ENCODE measurements at places on chromosomes 1 and 21.

DNA sequence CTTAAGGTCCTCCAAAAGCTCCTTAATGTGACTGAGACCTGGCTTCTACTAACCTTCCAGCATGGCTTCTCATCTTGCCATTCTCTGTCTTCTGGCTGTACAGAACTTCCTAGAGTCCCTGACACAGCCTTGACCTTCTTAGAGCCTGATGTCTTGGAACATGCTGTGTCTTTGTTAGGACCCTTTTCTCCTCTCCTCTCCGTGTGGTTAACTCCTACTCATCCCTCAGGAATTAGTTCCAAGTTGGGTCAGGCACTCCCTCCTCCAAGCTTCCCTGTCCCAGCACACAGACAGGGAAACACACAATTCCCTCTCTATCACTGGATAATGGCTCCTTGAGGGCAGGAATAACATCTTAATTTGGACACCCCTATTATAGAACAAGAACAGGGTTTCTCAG lies 275.4 kb upstream of the USP24 start:
- DNase-seq: no peak

- DNase-seq: no peak
Observed at GRCh38 chr1:76141929-76142328, 67.4 kb downstream of the ST6GALNAC3 start.

DNA sequence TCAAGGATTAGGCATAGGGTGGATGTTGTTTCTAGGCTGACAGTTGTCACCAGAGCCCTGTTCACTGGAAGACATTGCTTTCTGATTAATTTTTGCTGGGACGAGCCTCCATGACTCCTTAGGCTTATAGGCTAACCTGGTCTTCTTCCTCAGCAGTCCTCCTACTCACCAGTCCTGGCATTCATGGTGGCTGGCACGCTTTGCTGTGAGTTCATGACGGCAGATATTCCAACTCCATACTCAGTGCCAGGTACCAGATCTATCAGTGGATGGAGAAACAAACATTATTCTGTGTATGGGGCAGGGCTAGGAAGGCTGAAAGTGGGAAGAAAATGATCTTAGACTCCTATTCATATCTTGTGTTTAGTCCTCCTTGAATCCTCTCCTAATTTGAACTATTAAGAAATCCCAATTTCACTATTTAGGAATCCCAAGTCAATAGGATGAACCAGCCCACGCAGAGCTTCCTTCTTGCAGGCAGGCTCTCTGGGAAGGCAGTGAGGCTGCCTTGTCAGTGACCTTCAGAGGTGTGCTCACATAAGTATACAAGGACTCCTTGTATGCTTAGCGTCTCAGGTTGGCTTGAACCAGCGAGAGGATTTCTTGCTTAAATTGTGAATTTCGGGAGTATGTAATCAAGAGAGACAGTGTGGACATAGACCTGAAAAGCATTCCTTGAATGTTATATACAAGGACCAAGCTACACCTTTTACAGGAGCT lies 174.6 kb upstream of the KIAA0040 start:
- DNase-seq: no peak

DNA sequence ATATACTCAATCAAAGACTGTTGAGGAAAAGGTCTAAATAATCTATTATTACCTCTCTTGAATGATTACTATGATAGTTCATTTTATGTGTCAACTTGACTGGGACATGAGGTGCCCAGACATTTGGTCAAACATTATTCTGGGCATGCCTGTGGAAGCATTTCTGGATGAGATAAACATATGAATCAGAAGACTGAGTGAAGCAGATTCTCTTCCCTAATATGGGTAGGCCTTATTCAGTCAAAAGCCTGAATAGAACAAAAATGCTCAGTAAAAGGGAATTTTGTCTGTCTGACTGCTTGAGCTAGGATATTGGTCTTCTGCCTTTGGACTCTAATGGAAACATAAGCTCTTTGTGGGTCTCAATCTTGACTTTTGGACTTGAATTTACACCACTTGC lies 73.3 kb upstream of the SOX13 start:
- no peak for DNase-seq

GRCh38 chr1:94799206-94799605 lies 21.0 kb upstream of the SLC44A3 start:
- no peak for DNase-seq

DNA sequence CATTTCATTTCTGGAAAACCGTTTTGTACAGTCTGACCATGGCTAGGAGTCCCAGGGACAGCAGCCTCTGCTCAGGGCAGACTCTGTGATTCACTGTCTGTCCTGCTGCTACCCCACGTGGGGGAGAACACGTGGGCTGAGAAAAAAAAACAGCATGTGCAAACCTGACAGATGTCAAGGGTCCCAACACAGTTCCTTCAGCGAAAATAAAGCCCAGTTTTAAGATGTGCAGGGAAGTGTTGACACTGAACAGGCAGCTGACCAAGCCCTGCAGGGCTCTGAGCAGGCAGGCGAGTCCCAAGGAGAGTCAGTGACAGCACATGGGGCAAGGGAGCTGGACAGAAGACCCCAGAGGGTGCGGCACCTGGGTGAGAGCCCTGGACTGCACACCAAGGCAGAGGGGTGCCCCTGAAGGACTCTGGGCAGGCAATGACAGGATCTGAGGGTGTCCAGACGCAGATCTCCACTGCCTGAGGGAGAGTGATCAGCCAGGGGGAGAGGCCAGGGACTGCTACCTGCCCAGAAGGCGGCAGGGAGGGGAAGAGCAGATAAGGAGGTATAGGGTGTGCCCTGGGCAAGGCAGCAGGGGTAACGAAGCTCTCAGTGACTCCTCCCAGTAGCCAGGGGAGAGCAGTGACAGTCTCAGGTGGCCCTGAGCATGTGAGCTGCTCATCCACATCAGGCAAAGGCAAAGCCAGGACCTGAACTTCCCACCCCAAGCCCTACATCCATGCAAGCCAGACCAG lies 5.1 kb upstream of the SPATC1L start:
- no peak for DNase-seq

DNA sequence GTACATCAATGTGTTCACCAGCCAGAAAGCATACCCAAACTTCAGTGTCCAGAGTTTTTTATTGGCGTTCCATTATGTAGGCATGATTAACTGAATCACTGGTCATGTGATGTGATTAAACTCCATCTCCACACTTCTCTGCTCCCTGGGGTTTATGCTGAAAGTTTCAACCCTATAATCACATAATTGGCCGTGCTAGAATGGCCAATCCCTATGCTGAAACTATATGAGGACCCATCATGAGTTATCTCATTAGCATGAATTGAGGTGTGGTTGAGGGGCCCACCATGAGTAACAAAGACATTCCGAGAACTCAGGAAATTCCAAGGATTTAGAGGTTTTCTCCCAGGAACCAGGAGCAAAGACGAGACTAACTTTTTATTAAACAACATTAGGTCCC lies 31.8 kb upstream of the FBXO28 start:
- no peak for DNase-seq

- no peak for DNase-seq
Observed at GRCh38 chr1:54284781-54285529, 85.0 kb downstream of the MRPL37 start.

DNA sequence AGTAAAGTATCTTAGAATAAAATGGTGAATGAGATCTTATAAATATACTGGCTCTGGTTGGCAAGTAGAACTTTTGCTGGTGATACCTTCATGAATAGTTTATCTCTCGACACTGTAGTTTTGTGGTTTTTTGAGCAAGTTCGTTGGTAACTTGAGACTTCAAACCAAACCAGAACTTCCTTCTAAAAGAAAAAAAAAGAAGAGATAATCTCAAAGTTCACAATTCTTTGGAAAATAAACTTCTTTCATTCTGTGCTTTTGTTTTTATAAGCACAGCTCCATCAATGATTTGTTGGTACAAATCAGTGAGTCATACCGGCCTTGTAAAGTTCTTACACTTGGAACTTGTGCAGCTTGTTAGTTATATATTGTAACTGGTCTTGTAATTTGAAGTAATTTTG lies 2.3 kb downstream of the HIPK1 start:
- DNase-seq: no peak

DNA sequence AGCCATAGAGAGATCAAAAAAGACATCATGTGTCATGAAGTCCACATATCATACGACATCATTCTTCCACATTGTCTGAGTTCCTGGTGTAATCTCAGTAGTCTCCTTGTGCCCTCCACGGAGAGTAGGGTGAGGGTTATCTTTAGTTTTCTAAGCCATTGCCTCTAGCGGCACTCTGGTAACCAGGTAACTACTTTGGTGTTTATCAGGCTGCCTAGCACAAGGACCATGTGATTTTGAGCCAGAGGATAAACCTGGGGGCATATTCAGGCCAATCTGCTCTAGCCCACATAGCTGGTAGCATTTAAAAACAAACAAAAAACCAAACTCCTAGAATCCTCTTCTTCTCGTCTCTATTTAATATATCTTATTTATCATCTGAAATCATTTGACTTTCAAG lies 147.4 kb downstream of the GDAP2 start:
- no peak for DNase-seq

DNA sequence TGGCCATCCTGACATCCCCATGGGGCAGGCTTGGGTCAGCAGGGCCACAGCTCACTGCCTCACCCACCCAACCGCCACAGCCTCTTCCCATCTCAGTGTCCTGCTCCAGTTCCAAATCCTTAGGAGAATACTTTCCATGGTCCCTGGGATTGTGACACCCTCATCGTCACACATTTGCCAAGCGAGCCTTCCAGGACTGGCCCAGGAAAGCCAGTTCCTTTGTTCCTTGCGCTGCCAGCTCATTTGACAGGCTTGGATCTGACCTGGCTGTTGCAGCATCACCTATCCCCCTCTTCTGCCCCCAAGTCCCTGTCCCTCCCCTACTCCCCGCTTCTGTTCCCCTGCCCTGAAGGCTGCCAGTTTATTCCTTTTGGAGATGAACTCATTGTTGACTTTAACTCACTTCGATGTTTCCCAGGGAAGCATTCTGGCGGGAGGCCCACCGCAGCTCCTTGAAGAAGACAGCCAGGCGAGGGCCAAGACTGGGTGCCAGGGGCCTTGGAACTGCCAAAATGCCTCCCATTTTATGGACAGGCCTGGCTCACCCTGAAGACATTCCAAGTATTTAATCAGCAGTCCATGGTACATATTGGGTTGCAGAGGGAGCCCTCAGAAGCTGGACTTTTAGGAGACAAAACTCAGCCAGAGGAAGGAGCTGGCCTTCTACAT lies 10.2 kb upstream of the GNL2 start:
- DNase-seq: no peak

GRCh38 chr1:32349211-32349708 lies 13.0 kb downstream of the FAM229A start:
- DNase-seq: no peak

DNA sequence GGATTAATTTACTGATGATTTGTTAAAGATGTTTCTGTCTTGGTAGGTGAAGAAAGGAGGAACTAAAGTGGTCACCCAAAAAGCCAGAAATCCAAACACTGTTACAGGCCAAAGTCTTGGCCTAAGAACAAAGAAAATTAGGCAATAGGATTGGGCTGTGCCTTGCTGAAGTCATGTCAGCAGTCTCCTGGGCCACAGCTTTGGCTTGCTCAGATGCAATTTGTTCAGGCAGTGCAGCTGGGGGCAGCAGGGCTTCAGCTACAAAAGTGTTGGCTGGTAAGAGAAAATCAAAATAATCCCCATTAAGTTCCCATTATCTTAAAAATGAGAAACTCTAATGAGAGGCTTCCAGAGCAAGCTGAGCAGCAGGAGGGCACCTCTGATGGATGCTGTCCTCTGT lies 14.0 kb upstream of the RAP1A start:
- no peak for DNase-seq

All from GM20000 (cell line).